ENCODE measurements at places on chromosomes 1 and 21. TPM values are rescaled to one million over a fixed set of nuclear protein-coding genes. Genes with fewer than 3 reads are reported as not detected.

DNA sequence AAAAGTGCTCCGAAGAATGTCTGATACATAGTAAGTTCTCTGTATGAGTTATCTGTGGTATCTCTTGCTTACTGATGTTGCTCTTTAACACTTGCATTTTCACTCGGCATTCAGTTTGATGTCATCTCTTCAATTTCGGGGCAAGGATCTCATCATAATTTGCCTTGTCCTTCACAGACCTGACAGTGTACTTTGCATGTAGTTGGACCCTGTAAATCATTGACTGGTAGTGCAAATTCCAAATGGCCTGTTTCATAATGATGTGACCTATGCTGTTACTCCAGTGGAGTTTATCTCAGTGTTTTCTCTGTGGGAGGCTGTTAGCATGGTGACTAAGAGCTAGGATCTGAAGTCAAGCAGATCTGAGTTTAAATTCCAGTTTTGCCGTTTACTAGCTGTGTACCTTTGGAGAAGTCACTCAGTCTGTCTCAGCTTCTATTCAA is 34.2 kb upstream of the ABCD3 start:
- DNase-seq, result peak; percentile 77

- DNase-seq, result no peak
These were observed 17.9 kb downstream of the CAPZA1 start for GRCh38 chr1:112637254-112638109.

GRCh38 chr1:201753492-201753891 is 75.5 kb upstream of the IPO9 start:
- no peak for DNase-seq

GRCh38 chr1:50705699-50706098 is 254.4 kb downstream of the FAF1 start:
- DNase-seq, result no peak

Gene PHC2
- 60.6 TPM for total RNA-seq
